DND-41 (cell line): ENCODE measurements at places on chromosomes 5 and 9.

DNA sequence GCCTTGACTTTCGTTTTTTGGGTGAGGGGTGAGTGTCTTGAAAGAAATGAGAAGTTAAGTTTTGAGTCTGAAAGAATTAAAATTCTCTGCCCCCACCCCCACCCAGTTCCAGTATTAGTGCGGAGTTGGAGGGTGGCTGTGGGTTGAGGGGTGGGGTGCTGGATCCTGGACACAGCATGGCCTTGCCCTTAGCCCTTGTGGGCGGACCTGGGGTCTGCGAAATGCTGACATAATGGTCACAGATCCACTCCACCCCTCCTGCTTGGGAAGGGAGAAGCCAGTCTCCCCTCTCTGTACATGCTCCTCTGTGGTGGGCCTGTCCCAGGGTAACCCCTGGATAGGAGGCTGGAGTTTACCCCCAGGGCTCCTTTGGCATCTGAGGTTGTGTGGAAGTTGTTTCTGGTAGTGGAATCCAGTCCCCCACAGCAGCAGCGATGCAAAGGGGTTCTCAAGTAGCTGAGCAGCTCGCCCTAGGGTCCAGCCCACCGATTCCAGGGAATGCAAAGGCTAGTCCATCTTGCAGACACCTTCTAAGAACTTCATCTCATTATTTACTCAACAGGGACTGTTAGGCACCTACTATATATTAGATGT, 42.8 kb upstream of the TCF7 start:
- no peak for DNase-seq

DNA sequence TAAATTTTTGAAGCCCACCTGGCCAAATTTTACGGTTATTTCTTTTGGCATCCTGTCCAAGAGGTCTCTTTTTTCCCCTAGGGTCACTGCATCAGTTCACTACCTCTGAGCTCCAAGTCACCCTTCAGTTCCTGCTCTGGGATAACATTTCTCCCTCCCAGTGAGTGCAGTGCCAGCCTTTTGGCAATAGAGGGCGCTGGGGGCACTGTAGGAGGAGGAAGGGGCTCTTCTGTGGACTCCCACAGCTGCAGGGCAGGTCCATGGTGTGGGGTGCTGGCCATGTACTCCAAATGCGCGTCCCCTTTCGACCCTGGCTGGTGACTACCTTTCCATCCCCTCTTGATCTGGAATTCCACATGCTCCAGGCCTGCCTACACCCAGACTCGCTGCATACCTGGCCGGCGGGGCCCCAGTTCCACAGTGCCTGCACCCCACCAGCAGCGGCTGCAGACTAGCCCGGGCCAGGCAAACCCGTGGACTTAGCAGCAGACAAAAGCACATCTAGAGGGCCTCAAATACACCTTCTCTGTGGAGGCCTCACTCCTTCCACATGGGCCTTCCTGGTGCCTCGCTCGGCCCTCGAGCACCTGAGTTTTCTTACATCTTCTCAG, 20.3 kb upstream of the NINJ1 start:
- peak; percentile 61 for DNase-seq

DNA sequence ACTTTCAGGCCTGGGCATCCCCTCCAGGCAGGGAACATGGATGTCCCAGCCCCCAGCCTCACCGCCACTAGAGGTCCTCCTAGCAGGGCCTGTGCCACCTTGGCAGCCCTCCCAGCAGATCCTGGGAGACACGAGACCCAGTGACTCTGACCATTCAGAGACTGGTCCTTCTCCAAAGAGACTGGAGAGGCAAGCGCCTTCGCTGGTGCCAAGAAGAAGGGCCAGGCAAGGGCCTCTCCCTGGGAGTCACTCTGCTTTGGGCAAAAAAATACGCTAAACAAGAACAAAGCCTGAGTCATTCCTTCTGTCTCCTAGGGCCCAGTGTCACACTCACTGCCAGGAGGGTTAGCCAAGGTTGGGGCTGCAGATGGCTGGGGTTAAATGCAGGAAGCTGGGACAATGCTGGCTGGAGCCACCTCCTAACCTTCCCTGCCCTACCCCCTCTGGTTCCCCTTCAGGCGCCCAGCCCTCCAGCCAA, 35.3 kb upstream of the SMIM23 start:
- peak; percentile 16 for DNase-seq

DNA sequence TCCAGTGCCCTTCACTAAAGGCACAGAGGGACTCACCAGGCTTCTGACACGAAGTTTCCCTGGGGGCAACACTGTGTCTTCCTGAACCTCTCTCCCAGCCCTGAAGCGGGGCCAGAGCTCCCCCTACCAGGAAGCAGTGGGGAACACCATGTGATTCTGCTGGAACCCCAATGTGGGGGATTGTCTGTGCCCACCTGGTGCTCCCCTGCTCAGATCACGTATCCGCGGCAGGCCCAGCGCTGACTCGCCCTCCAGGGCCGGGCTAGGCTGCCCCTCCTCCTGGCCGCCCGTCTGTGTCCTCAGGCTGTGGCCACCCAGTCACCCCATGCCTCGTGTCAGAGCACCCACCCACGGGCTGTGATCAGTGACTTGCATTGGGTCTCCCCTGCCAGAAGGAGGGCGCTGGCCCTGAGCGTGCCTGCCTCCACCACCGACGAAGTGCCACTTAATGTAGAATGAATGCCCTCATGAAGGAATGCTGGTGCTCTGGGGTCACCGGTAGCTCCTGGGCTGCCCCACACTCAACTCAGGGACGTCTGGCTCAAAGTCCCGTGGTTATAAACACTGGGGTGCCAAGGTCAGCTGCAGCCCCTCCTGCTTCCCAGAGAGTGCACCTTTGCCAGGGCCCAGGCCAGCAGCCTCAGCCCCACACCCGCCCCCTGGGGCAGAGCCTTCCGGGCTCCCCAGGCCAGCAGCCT, 22.1 kb downstream of the SARDH start:
- DNase-seq, result peak; percentile 45

GRCh38 chr5:103375863-103376591, 117.5 kb downstream of the MACIR start:
- DNase-seq, result no peak

GRCh38 chr5:83323557-83324180, 147.9 kb upstream of the VCAN start:
- DNase-seq, result no peak

DNA sequence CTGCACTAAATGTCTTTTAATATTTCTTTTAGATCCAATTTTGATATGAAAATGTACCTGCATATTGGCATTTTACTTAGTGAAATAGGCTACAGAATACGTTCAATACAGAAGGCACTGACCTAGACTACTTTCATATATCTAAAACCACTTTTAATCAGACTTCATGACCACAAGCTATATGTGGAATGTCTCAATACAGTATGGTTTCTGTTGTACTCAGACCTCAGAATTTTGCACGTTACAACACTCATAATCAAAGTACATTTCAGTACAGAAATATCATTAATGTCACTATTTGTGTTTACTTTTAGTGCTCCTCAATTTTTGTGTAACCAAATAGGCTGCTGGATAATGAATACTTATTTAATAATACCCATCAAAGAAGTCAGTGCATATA, 74.8 kb downstream of the MEF2C start:
- no peak for DNase-seq

DNA sequence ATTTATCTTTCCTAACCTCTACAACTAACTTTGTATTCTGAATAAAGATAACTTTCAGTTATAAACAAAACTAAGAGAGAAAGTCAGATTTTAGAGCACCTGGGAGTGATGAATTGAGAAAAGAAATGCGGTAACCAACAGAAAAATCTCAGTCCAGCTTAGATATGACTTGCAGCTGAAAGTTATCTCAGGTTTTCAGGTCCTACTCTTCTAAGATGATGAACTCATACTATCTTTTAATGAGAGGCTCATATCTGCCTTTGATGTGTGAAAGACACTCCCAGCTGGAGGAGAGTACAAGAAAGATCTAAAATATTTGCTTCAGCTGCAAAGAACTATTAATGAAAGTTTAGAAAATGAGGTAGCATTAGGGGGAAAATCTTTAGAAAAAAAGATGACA, 190.5 kb downstream of the DENND1A start:
- DNase-seq, result no peak

- no peak for DNase-seq
Observed at GRCh38 chr9:126342621-126343031, 16.0 kb downstream of the MVB12B start.

- no peak for DNase-seq
Observed at GRCh38 chr5:113075019-113075418, 98.4 kb downstream of the DCP2 start.

DNA sequence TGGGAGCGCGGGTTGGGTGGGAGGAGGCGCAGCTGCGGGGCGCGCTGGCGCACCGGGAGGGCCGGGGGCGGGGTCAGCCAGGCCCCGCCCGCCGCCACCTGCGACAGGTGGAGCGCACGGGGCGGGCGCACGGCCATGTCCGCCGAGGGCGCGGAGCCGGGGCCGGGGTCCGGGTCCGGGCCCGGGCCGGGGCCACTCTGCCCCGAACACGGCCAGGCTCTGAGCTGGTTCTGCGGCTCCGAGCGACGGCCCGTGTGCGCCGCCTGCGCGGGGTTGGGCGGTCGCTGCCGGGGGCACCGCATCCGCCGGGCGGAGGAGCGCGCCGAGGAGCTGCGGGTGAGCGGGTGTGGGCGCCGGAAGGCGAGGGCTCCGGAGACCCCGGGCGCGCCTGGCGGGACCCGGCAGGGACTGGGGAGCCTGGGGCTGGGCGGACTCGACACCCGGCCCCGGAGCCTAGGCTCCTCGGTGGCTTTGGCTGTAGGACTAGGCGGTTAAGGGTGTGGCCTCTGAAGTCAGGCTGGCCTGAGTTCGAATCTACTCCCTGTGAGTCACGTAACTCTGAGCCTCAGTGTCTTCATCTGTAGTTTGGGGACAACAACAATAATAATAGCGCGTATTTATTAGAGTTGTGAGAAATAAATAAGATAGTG, at the start of gene BSPRY:
TSS of gene BSPRY (plus strand) at position 97 of the 650 bp plus-strand sequence. CDS start at position 136, 39 bp downstream.
- peak; percentile 24 for DNase-seq

DNA sequence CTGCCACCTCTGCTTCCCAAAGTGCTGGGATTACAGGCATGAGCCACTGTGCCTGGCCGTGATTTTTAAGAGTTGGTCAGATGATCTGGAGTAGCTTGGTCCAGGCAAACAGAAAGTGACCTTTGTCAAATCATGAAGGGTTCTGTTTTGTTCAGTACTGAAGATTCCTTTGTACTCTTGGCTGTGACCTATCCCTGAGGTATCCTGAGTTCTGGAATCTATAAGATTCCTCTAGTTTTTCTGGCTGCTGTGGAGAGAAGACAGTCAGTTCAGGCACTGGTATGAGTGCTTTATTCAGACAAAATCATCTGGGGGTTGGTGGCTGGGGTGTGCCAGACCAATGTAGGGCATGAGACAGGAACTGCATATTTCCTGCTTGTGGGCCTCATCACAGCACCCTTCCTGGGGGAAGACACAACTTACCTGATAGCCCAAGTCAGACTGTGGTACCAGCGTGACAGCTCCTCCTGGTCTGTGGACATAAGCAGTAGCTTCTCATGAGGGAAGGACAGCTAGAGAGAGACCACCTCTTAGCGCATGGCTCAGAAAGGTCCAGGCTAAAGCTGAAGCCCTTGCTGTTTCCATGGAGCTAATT, 3.1 kb downstream of the ARHGEF39 start:
- DNase-seq, result peak; percentile 44

GRCh38 chr5:98535901-98536300, 237.6 kb upstream of the RGMB start:
- DNase-seq, result no peak

DNA sequence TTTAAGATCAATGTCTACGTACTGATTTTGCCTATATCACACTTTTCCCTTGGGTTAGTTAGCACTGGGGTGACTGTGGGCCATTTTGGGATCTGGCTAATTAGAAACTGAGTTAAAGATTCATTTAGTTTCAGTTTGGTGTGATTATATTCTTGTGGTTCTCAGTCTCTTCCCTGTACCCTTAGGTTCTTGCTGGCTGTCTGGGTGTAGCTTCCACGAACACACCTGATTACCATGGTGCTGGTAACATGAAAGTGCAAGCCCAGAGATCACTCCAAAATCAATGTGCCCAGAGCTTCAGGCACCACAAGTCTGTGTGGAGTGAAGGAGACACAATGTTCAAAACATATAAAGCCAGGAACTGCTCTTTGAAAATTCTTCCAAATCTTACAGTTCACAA, 248.1 kb downstream of the PDE4D start:
- no peak for DNase-seq

DNA sequence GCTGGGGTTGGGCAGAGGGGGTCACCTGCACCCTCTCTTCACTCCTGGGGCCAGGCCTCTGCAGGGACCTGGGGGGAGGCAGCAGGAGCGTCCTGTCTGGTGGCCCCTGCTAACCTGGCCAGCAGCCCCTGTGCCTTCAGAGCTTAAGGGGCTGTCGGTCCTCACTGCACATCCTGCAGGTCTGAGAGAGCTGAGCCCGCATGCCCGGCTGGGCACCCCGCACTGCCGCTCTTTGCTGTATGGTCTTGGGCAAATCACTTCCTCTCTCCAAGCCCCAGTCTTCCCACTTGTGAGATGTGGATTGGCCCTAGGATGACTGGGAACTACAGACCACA, 7.9 kb downstream of the FLT4 start:
- DNase-seq, result no peak

DNA sequence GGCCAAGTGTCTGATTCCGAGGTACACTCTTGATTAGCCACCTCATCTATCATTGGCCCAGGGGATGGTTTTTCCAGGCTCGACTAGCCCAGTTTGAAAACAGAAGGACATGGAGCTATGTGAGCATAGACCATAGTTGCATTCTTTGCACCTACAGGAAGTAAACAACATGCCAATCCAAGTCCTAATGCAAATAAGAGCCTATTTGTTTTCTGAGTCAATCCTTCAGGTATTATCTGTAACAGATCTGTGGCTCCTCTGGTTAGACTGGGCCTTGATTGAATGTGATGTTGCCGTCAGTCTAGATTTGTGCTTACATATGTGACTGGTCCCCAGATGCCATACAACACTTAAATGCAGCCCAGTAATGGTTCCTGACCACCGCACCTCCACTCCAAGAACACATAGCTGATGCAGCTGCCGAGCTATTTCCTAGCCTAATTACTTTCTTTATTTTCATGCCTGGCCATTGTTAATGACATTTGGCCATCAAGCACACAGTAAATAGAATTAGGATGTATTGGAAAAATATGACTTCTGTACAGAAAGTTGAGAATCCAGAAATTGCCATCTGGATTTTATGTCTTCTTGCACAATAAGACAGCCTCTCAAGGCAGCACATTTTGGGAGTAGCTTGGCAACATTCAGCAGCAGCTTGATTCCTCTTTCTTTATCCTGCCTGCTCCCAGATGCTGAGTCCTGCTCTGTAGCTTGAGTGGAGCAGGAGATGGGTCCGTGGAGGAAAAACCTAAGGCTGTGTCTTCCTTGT, 29.5 kb upstream of the ARHGAP26 start:
- DNase-seq, result no peak

DNA sequence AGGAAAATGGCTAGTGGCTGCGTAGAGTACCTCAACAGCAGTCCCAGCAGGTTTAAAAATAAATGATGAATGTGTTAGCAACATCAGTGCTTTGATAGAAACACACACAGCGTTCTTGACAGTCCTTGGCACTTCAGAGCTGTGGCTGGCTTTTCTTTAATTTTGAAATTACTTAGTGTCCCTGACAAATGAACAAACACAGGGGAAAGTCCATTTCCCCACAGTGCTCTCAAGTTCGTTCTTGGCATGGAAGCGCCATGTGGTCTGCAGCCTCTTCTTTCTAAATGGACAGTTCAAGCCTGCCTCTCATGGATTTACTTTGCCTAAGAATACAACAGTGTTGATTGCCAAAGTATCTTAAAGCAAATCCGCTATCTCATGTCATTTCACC, 102.2 kb downstream of the ADAMTS12 start:
- DNase-seq, result no peak
